ENCODE measurements at places on chromosomes 16 and 17.

DNA sequence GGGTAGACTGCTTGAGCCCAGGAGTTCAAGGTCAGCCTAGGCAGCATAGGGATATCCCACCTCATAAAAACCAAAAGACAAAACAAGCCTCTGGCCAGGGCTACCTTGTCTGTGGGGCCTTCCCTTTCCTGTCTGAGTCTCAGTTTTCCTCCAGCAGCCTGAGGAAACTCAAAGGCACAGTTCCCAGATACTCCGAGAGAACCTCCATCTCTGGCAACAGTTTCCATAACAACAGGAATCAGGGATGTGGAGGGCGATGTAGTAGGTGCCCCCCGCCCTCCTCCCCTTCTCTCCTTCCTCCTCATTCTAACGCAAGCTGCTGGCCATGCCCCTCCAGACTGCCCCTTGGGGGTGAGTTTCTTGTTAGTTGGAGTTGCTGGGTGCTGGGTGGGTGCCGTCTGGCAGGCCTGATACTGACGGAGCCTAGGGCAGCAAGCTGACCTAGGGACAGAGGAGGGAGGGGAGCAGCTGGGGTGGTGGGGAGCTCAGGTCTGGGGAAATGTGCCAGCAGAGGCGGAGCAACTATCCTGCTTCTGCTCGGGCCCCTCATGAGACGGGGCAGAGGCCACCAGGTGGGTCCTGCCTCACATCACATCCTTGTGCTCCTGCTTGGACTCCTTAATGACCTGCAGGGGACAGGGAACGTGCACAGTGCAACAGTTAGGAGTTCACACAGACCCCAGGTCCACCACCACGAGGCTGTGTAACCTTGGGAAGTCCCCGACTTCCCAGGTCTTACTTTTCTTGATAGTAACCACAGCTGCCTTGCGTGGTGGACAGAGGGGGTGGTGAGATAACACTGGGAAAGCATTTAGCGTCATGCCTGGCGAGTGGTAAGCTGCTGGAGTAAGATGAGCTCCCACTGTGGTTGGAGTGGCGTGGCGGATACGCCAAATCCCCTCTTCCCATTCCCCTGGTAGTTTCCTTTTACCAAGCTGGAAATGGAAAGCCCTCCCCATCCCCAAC is 7.8 kb upstream of the EFTUD2 start:
- DNase-seq = no peak

- DNase-seq = no peak
These were observed 100.6 kb downstream of the PITPNC1 start for GRCh38 chr17:67477687-67478086.

- no peak for DNase-seq
These were observed 197.0 kb downstream of the IRF8 start for GRCh38 chr16:86095906-86096485.

- DNase-seq = no peak
These were observed 12.8 kb upstream of the TBX21 start for GRCh38 chr17:47720196-47720595.

DNA sequence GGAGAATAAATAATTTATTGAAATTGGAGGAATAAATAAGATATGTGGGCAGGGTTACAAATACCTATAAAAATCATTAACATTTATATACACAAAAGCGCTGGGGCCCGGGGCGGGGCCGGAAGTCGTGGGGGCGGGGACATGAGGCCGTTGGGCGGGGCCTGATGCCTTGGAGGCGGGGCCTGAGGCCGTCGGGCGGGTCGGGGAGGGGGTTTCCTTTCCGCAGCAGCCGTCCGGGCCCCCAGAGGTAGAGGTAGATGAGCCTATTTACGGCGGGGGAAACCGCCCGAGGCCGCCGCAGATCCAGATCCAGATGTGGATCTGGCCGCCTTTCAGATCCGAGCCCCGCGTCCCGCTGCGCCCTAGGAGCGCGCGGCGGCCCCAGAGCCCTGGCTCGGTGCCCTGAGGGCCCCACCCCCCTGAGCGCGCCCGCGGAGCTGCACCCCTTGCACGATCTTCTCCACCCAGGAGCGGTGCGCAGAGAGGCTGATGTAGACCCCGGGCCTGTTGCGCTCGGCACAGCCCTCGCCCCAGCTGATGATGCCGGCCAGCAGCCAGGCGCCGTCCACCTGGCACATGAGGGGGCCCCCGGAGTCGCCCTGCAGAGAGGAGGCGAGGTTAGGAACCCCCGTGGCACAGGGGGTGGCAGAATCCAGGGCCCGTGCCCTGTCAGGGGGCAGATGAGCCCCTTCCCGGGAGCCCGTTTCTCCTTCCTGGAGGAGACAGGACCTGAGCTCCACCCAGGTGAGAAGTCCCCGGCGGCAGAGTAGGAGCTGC is 5.1 kb downstream of the PRSS22 start:
- no peak for DNase-seq

- DNase-seq = peak; percentile 55
These were observed 215.9 kb upstream of the GSE1 start for GRCh38 chr16:85396879-85397871.

GRCh38 chr17:51434434-51435170 is 174.3 kb downstream of the UTP18 start:
- DNase-seq = no peak

GRCh38 chr16:22885951-22886350 is 72.0 kb downstream of the HS3ST2 start:
- no peak for DNase-seq

DNA sequence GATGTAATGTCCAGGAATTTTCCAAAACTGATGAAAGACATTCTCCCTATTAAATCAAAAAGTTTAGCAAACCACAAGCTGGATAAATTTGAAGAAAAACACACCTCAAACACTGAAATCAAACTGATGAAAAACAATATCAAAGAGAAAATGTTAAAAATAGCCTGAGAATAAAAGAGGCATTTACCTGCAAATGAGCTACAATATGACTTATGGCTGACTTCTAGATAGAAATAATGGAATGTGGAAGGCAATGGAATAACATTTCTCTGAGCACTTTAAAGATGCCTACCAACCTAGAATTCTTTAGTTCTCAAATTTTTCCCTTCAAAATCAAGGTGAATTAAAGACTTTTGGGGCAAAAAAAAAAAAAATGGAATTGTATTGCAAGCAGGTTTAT is 52.4 kb upstream of the HSBP1 start:
- DNase-seq = no peak

GRCh38 chr16:47905771-47906170 is 250.0 kb downstream of the ABCC12 start:
- DNase-seq = no peak

- DNase-seq = no peak
These were observed 13.3 kb downstream of the CRISPLD2 start for GRCh38 chr16:84833144-84833500.

DNA sequence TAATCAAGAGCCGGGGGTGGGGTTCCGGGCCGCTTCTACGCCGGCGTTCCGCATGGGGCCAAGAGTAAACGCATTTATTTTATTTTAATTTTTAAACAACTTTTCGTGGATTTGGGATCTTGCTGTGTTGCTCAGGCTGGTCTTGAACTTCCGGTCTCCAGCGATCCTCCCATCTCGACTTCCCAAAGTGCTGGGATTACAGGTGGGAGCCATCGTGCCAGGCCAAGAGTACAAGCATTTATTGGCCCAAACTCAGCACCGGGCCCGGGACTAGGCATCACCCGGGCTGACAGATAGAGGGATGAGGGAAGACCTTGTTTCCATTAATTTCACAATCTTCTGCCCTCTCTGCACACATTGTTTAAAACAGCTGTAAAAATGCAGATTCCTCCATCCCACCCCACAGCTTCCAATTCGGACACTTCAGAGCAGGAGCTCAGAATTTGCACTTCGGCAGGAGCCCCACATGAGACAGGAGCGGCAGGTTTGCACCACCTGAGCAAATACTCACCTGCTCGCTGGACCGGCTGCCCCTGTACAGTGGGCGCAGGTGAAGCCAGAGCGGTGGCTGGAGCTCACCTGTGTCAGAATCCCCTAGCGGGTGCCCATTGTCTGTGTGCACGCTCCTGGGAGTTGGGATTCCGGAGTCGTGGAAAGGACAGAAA is 663 bp upstream of the GINS2 start:
- DNase-seq = no peak

GRCh38 chr16:88646345-88647034 is 4.4 kb downstream of the CYBA start:
- peak; percentile 29 for DNase-seq

- DNase-seq = no peak
These were observed 18.7 kb downstream of the TSPOAP1 start for GRCh38 chr17:58309918-58310259.

DNA sequence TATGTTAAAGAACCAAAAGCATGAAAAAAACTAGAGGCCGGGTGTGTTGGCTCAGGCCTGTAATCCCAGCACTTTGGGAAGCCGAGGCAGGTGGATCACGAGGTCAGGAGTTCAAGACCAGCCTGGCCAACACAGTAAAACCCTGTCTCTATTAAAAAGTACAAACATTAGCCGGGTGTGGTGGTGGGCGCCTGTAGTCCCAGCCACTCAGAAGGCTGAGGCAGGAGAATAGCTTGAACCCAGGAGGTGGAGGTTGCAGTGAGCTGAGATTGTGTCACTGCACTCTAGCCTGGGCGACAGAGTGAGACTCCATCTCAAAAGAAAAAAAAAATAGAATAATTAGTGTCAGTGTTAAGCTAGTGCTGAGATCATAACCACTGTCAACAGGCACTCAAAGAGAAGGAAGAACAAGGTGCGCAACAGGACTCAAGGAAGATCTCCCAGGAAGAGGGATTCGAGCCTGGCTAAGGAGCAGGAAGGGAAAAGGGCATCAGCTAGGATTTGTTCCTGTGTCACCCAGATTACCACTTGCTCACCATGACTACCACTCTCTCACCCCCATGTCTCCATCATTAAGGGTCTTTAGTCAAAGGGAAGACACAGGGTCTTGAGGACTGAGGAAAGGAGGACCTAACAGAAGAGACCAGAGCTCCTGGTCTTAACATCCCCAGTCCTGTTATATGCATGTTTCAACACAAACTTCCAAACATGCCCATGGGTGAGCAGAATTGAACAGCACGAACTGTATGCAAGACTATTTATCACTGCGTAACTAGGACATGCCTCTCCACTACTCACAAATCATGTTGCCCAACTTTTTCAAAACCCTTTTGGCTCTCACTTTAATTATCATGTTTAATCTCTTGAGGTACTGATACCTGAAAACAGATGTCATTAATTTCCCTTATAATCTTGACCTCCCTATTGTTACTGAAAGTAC is 88.3 kb upstream of the PLEKHM1 start:
- DNase-seq = no peak

DNA sequence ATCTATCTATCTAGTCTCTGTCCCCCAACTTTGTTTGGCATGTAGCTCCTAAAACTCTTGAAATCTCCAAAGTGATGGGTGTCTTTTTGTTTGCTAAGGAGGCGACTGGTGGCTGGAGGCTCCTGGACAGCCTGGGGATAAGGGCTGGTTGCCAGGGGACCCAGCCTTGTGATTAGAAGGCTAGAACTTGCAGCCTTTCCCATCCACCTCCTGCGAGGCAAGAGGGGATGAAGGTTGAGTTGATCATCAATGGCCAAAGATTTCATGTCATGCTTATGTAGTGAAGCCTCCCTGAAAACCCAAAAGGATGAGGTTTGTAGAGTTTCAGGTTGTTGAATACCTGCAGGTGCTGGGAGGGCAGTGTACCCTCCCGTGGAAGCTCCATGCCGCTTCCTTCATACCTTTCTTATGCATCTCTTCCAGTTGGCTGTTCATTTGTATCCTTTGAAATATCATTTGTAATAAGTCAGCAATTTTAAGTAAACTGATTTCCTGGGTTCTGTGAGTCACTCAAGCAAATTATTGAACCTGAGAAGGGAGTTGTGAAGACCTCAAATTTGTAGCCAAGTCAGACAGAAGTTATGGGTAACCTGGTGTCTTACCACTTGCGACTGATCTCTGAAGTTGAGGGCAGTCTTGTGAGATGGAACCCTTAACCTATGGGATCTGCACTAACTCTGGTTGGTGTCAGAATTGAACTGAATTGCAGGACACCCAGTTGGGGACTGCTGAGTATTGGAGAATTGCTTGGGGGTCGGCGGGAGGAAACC is 202.4 kb downstream of the SEC14L1 start:
- no peak for DNase-seq

GRCh38 chr17:34736611-34737010 is 157.2 kb downstream of the TMEM132E start:
- no peak for DNase-seq

DNA sequence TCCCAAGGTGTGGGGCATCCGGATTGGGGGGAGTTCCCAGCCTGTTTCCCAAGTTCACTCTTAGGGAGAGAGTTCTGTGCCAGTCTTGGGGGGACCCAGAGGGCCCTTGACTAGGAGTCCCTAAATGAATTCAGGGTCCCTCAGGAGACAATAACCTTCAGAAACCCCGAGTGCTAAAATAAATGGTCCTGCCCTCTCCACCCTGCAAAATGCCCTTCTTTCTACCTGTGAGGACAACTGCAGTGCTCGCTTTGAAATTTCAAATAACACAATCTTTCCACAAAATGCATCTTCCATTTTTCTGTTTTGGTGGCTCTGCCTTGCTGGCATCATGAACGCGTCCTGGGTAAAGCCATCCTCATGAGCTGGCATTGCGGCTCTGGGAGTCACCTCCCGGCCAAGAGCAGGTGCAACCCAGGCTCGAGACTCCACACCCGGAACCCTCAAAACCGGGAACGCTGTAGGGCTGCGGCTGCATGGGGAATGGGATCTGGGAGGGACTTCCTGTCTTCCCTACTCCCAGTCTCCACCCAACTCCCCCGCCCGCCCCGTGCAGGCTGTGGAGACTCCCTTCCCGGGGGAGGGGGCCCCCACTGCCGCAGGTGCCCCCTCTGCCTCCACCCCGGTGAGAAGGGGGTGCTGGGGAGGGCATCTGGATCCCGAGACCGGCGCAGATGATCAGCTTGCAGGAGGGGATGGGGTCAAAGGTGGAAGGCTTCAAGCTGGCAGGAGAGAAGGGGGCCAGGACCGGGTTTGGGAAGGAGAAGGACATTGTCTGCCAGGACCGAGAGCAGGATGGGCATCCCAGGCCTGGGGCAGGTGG is at the start of gene ZNF205:
ZNF205 (plus strand) TSS at position 529 of the 823 bp plus-strand sequence. CDS start 845 bp downstream, outside the sequence.
- peak; percentile 84 for DNase-seq

DNA sequence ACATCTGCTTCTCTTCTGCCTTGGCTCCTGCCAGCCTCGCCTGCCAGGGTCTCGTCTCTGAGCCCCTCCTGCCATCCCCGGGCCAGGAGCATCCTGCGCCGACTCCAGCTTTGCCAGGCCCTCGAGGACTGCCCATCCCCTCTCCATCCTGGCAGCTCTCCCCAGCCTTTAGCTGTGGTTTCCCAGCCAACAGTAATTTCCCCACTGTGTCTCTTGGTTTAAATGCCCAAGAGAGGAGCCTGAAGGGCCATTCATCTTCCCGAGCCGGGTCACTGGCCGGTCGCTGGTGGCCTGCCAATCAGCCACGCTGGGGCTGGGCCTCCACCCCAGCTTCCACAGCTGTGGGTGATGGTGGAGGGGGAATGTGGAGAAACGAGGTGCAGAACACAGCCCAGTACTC is 47.8 kb downstream of the MRC2 start:
- no peak for DNase-seq

GRCh38 chr17:80219763-80220053 is 425 bp downstream of the SGSH start:
- DNase-seq = no peak

GRCh38 chr17:39939588-39940419 is 12.3 kb downstream of the LRRC3C start:
- DNase-seq = no peak

GRCh38 chr17:861364-861763 is 79.2 kb downstream of the MRM3 start:
- DNase-seq = no peak
